Breast epithelium (tissue), 4 donors: ENCODE measurements at places on chromosomes 3 and 15. TPM values are rescaled to one million over a fixed set of nuclear protein-coding genes. Genes with fewer than 3 reads are reported as not detected.

GRCh38 chr3:51777985-51778384, 1.1 kb downstream of the IQCF6 start:
- DNase-seq, result no peak
- no peaks in the 10 kb centered on the region for H3K4me1 ChIP-seq
- H3K27me3 ChIP-seq, result no peaks in the 10 kb centered on the region
- H3K4me3 ChIP-seq, result no peak overlapping the region
- no peaks in the 10 kb centered on the region for H3K36me3 ChIP-seq

DNA sequence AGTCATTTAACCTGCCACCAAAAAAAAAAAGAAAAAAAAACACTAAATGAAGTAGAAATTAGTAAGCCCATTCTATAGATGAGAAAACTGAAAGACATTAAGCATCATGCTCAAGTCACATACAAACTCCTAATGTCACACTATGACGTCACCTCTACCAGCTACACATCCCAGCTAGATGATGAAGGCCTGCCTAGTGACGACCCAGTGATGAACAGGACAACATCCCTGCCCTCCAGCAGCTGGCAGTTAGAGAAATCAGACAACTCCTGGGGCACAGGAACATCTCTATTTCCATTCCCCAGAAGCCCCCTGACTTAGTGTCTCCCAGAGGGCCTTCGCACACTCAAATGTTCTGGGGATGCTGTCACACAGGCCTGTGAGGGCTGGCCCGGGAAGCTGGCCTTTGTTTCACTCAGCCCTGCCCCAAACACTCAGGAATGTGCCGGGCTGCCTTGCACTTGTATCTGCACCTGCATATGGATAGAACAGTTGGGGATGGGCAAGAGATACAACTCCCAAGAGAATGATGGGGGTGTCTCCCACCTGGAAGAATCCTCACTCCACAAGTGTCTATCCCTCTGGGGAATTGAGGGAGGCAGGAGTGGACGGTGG, 7.0 kb upstream of the HAPLN3 start:
- H3K4me1 ChIP-seq, result peaks cover 4% of the 10 kb centered on the region
- no peak overlapping the region for H3K27ac ChIP-seq
- H3K27me3 ChIP-seq, result no peaks in the 10 kb centered on the region
- no peak for DNase-seq
- H3K36me3 ChIP-seq, result no peaks in the 10 kb centered on the region

- H3K36me3 ChIP-seq, result no peaks in the 10 kb centered on the region
- no peaks in the 10 kb centered on the region for H3K4me1 ChIP-seq
- no peak for DNase-seq
Observed at GRCh38 chr3:72418856-72419255, 429.4 kb downstream of the SHQ1 start.

CD200 gene
- 4.8 TPM for total RNA-seq

GRCh38 chr3:149534671-149535332, 60.3 kb downstream of the TM4SF4 start:
- no peaks in the 10 kb centered on the region for H3K4me1 ChIP-seq
- H3K27me3 ChIP-seq, result no peaks in the 10 kb centered on the region
- H3K36me3 ChIP-seq, result no peaks in the 10 kb centered on the region
- peak overlapping the region; percentile 18 for H3K4me3 ChIP-seq

- H3K4me3 ChIP-seq, result no peak overlapping the region
- peak overlapping the region; percentile 21 for H3K27ac ChIP-seq
- no peaks in the 10 kb centered on the region for H3K36me3 ChIP-seq
- DNase-seq, result peak; percentile 85
- H3K4me1 ChIP-seq, result peaks cover 13% of the 10 kb centered on the region
Observed at GRCh38 chr3:128383316-128384235, 83.1 kb downstream of the DNAJB8 start.

RYR3 gene
- 2.6 TPM for total RNA-seq

ITGA11 gene
- 7.8 TPM for total RNA-seq

GRCh38 chr15:50183112-50183794, 1.3 kb downstream of the SLC27A2 start:
- H3K27me3 ChIP-seq, result peaks cover 15% of the 10 kb centered on the region
- DNase-seq, result no peak
- H3K36me3 ChIP-seq, result no peaks in the 10 kb centered on the region
- no peaks in the 10 kb centered on the region for H3K4me1 ChIP-seq

BSN gene
- total RNA-seq, result 0.48 TPM

DNA sequence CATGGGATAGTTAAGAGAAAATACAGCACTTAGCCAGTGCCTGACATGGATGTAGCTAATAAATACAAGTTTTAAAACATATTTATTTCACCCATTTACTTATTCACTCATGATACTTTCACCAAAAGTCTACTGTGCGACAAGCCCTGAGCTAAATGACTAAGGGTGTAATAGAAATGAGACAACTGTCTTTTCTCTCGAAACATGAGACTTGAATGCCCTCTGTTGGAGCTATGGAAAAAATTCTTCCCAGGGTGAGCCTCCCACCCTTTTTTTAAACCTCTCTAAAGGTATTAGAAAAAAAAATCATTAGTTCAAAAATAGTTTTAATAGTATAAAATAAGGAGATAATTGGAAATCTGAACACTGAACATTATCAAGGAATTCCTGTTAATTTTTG, 24.3 kb upstream of the RPL14 start:
- H3K36me3 ChIP-seq, result no peaks in the 10 kb centered on the region
- no peaks in the 10 kb centered on the region for H3K4me1 ChIP-seq
- no peak overlapping the region for H3K27ac ChIP-seq
- H3K27me3 ChIP-seq, result no peaks in the 10 kb centered on the region
- no peak for DNase-seq
